ENCODE measurements at places on chromosomes 3 and 15. TPM values are rescaled to one million over a fixed set of nuclear protein-coding genes. Genes with fewer than 3 reads are reported as not detected.
A peak's percentile ranks its signal among the peaks of the same experiment; 100 is the strongest.

GRCh38 chr15:75531041-75531450 is 48.1 kb downstream of the PTPN9 start:
- DNase-seq, result peak; percentile 66

GRCh38 chr3:85626662-85627061 is 667.9 kb downstream of the CADM2 start:
- no peak for DNase-seq

Gene DNAH12
- total RNA-seq, result not detected

GRCh38 chr3:139430493-139430892 is 41.0 kb upstream of the COPB2 start:
- DNase-seq, result no peak

- no peak for DNase-seq
Observed at GRCh38 chr3:19446687-19447086, 298.4 kb downstream of the KCNH8 start.

Gene IQCF5
- total RNA-seq, result not detected

DNA sequence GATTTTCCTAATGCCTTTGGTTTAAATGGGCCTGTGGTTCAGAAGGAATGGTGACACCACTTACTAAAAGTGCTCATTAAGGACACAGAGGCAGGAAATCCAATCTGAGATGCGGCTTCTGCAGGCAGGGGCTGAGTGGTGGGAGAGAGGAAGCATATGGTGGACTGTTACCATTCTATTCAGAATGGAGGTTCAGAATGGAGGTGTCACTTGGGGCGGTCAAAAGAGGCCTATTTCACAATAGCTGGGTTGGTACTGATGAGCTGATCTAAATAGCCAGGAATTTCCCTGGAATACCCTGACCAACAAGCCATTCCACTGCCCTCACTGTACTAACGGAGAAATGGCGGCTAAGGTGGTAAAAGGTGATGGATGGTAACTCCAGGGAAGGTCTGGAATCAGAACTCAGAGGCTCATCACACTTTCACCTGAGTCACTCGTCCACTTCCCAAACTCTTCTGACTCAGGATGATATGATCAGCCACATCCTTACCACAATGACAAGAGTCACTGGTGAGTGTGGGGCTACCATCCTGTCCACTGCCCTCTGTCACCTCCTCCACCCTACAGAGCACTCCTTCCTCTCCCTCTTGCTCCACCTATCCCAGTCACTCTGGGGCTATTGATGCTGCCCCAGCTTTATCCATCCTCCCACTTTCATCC is 15.7 kb downstream of the RFT1 start:
- DNase-seq, result no peak

DNA sequence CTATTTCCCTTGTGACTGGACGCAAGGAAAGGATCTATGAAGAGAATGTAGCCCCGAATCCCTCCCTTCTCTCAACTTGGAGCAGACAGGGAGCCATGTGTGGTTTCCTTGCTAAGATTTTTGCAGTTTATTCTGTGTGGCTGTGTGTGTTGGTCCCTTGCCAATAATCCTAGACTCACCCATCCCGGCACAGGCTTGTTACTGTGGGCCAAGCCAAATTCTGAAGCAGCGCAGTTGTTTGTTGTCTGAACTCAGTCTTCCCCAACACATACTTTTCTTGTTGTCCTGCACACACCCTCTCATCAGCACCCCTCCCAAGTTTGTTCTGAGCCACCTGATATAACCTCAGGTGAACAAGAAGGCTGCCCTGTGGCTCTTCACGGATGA is 193.3 kb upstream of the CTDSPL start:
- peak; percentile 54 for DNase-seq

Gene ALS2CL
- total RNA-seq, result 17.3 TPM

DNA sequence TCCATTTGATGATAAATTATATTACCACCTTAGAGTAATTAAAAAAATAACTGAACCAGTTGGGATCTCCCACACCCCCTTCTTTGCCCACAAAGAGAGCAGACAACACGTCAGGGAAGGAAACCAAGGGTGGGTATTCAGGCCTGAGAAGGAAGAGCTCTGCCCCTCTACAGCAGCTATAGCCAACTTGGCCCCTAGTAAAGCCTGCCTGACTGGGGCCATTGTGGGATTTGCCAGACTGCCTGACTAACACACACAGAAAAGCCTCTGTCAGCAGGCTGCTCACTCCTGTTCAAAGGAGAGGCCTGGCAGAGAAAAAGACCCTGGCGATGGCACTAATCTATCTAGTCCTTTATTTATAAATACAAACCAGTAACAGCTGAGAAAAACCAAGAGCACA is 41.4 kb downstream of the ATP8B4 start:
- DNase-seq, result no peak

- DNase-seq, result no peak
Observed at GRCh38 chr3:192061426-192061825, 600.5 kb downstream of the PYDC2 start.

- no peak for DNase-seq
Observed at GRCh38 chr15:68643216-68643830, 64.5 kb downstream of the CORO2B start.

- DNase-seq, result no peak
Observed at GRCh38 chr3:29171043-29171990, 109.6 kb upstream of the RBMS3 start.

DNA sequence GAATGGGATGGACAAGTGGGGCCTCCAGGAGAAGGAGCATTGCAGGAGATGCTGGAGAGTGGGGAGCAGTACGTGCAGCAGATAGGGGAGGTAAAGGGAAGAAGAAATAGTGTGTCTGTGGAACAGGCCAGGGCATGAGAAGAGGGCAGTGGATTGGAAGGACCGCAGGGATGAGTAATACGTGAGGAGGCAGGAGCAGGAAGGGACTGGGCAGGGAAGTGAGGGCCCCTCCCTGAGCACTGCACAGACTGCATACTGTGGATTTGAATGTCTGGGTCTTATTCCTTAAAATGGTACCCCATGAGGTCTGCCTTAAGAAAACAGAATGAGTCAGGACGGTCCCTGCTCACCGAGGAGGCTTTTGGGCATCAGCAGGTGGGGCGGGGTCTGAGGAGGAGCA is 210.0 kb upstream of the NDN start:
- no peak for DNase-seq

Gene FOXL2
- not detected for total RNA-seq

DNA sequence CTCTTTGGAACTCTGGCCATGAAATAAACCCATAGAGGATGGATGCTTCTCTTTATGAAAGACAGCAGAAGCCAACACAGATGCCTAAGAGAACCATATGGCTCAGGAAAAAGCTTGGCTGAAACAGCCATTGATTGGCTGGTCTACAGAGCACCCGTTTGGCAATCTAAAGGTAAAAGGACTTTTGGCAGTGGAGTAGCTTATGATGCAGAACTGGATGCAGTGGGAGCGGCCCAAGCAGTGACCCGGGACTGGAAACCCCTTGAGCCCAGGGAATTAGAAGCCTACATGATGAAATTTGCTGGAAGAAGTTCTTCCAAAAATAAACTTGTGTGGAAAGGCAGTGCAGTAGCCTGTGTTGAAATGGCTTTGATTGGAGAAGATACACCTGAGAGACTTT is 360.2 kb downstream of the NR2F2 start:
- DNase-seq, result no peak

GRCh38 chr3:143220741-143221140 is 101.2 kb downstream of the CHST2 start:
- DNase-seq, result no peak

GRCh38 chr3:29280404-29281093 is at the start of gene RBMS3:
Gene RBMS3, plus strand, starts transcription at chr3:29281071.
- peak; percentile 89 for DNase-seq

Gene C2CD4B
- total RNA-seq, result 3.1 TPM

DNA sequence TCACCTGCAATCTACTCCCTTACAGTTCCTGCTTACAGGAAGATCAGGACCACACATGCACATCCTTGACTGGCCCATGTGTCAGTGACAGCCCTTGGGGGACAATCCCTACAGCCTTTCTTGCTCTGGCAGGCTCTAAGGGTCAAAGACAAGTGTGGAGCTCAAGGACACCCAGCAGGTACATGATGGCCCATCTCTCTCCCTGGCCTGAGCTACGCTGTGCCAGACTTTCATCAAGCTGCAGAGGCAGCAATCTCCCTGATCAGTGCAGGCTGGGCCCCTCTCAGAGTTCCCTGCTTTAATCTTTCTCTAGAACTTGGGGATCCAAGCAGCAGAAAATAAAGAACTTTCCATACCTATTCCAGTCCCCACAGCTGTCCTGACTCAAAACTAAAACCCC is 2.6 kb downstream of the SEMA7A start:
- DNase-seq, result no peak

GRCh38 chr15:25062551-25063430 is 108.0 kb downstream of the SNRPN start:
- DNase-seq, result no peak
